ENCODE measurements at places on chromosomes 12 and 14. TPM values are rescaled to one million over a fixed set of nuclear protein-coding genes. Genes with fewer than 3 reads are reported as not detected.

DNA sequence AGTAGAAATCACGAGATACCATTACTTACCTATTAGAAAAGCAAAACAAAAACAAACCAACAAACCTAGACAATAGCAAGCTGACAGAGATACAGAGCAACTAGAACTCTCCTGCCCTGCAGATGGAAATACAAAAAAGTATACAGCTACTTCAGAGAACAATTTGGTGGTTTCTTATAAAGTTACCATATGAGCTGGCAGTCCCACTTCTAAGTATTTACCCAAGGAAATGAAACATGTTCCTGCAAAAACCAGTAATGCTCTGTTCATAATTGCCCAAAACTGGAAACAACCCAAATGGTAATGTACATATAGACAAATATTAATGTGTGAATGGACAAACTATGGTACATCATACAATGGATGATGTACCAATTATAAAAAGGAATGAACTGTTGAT, 31.7 kb downstream of the FUT8 start:
- H3K36me3 ChIP-seq: no peaks in the 10 kb centered on the region
- no peak overlapping the region for H3K27ac ChIP-seq
- no peak for DNase-seq
- no peaks in the 10 kb centered on the region for H3K4me1 ChIP-seq

- H3K4me3 ChIP-seq: no peak overlapping the region
- DNase-seq: no peak
- no peaks in the 10 kb centered on the region for H3K27me3 ChIP-seq
- no peak overlapping the region for H3K27ac ChIP-seq
- no peaks in the 10 kb centered on the region for H3K4me1 ChIP-seq
- peaks cover 31% of the 10 kb centered on the region for H3K36me3 ChIP-seq
These were observed 26.4 kb downstream of the HCFC2 start for GRCh38 chr12:104090685-104091084.

GRCh38 chr14:67680121-67680602, 5.7 kb upstream of the VTI1B start:
- H3K4me3 ChIP-seq: no peak overlapping the region
- H3K4me1 ChIP-seq: peaks cover 6% of the 10 kb centered on the region
- H3K36me3 ChIP-seq: peaks cover 8% of the 10 kb centered on the region
- DNase-seq: no peak
- no peaks in the 10 kb centered on the region for H3K27me3 ChIP-seq
- no peak overlapping the region for H3K27ac ChIP-seq

DNA sequence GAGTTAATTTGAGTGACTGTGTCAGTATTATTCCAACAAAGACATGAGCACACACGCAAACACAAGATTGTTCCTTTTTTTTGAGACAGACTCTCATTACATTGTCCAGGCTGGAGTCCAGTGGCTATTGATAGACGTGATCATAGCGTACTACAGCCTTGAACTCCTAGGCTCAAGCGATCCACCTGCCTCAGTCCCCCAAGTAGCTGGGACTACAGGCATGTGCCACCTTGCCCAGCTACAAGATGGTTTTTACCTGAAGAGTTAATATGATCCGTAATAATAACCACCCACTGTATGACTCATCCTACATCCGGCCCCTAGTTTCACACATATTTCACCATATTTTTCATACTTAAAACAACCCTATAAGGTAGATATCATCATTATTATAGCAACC, 26.8 kb downstream of the BCAT1 start:
- no peak overlapping the region for H3K4me3 ChIP-seq
- no peak overlapping the region for H3K27ac ChIP-seq
- H3K36me3 ChIP-seq: no peaks in the 10 kb centered on the region
- no peaks in the 10 kb centered on the region for H3K27me3 ChIP-seq
- DNase-seq: no peak
- H3K4me1 ChIP-seq: no peaks in the 10 kb centered on the region

DNA sequence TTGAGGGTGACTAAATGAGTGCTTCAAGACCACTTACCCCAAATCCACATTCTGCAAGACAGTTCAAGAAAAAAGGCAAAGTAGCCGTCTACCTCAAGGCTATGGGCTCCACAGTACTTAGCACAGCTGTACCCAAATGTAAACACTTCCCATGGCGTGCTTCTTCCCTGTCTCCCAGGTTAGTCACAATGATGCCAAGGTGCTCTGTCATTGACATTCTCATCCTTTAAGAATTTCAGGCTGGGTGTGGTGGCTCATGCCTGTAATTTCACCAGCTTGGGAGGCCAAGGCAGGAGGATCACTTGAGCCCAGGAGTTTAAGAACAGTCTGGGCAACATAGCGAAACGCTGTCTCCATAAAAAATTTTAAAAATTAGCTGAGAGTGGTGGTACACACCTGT, 51.2 kb upstream of the CERS5 start:
- H3K27ac ChIP-seq: no peak overlapping the region
- H3K36me3 ChIP-seq: no peaks in the 10 kb centered on the region
- no peak for DNase-seq
- no peaks in the 10 kb centered on the region for H3K27me3 ChIP-seq
- H3K4me1 ChIP-seq: peaks cover 25% of the 10 kb centered on the region
- no peak overlapping the region for H3K4me3 ChIP-seq

DNA sequence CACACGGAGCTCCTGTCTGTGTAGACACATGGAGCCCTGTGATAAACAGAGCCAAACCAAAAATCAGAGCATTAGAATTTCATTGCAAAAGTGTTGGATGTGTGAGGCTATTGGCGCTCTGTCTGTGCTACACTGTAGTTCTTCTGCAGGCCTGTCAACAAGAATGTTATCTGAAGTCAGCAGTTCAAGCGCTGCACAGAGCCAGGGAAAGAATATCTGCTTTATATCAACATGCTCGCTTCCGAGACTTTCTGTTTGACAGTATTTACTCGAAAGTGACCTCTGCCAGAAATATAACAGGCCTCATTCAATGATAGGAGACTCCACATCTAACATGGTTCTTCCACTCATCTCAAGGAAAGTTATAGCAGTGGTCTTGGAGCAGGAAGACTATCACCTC, 118.3 kb downstream of the CCER1 start:
- no peaks in the 10 kb centered on the region for H3K4me1 ChIP-seq
- H3K27ac ChIP-seq: no peak overlapping the region
- H3K36me3 ChIP-seq: no peaks in the 10 kb centered on the region
- DNase-seq: no peak

DNA sequence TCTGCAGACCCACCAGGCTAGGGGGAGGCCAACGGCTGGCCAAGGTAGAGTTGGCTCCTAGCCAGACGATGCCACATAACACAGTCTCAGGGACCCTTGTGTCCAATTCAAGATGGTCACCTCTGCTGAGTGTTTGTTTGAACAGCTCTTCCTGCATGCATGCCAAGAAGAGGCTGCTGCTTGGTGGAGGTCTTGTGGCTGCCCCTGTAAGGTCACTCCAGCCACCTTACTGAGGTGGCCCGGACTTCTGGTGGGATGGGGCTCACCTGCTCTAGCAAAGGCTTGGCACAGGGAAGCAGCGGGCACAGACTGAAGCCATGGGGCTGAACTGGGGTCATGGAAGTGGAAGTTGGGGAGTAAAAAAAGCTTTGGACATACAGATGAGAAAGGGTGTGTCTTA, 210.3 kb downstream of the GLT1D1 start:
- no peaks in the 10 kb centered on the region for H3K4me1 ChIP-seq
- DNase-seq: no peak
- H3K36me3 ChIP-seq: no peaks in the 10 kb centered on the region
- no peak overlapping the region for H3K4me3 ChIP-seq
- H3K27ac ChIP-seq: no peak overlapping the region

DNA sequence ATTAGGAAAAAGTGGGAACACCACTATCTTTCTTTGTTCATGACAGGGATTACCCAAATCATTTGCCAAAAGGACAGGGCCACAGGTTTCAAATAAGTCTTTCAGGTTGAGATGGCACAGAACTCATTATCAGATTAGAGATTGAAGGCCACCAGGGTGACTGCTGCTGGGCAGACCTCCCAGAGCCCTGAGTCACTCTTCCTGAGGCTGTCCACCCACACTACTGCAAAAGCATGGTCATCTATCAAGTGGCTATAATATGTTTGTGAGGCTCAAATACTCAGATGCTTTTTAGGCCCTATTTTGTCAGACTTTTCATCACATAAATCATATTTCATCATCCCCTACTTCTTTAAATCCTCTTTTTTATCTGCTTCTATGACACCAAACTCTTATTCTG, 155.3 kb upstream of the CCDC196 start:
- no peaks in the 10 kb centered on the region for H3K36me3 ChIP-seq
- no peaks in the 10 kb centered on the region for H3K27me3 ChIP-seq
- no peak for DNase-seq
- H3K4me1 ChIP-seq: no peaks in the 10 kb centered on the region
- H3K4me3 ChIP-seq: no peak overlapping the region

- no peaks in the 10 kb centered on the region for H3K27me3 ChIP-seq
- H3K4me1 ChIP-seq: no peaks in the 10 kb centered on the region
- H3K27ac ChIP-seq: no peak overlapping the region
- DNase-seq: no peak
- no peaks in the 10 kb centered on the region for H3K36me3 ChIP-seq
These were observed 145.6 kb upstream of the SLCO1B1 start for GRCh38 chr12:20985399-20985798.

DNA sequence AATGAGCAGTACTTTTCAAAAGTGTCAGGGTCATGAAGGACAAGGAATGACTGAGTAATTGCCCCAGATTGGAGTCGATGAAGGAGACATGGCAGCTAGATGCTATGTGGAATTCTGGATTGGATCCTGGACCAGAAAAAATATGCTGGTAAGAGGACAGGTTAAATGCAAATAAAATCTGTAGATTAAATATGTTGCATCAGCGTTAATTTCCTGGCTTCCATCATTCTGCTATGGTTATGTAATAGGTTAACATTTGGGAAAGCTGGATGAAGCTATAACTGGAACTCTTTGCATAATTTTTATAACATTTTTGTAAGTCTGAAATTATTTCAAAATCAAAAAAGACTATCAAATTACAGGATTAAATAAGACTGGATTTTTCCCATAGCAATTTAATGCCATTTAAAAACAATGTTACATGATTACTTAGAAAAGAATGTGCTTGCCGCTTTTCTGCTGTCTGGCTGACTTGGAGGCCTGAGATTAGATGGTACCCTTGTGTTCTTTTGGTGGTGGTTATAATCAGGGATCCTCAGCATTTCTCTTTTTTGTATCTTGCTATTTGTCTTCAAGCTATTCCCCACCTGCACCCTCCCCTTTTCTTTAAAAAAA, 65.1 kb downstream of the FBXW8 start:
- no peak overlapping the region for H3K27ac ChIP-seq
- H3K4me3 ChIP-seq: no peak overlapping the region
- H3K4me1 ChIP-seq: peaks cover 18% of the 10 kb centered on the region
- peaks cover 7% of the 10 kb centered on the region for H3K36me3 ChIP-seq

Gene NANOG
- polyA plus RNA-seq: not detected

Gene OTX2
- not detected for polyA plus RNA-seq

Gene FAM181A
- not detected for polyA plus RNA-seq

Gene ACOT6
- not detected for polyA plus RNA-seq

Gene MGP
- 0.74 TPM for polyA plus RNA-seq

Gene PTGDR
- polyA plus RNA-seq: 0.04 TPM

Gene PLEKHD1
- polyA plus RNA-seq: 0.16 TPM

All from B cell (primary cell).